Right kidney (tissue), 9 donors: ENCODE measurements at places on chromosomes 2 and 18.
A peak's percentile ranks its signal among the peaks of the same experiment; 100 is the strongest.

DNA sequence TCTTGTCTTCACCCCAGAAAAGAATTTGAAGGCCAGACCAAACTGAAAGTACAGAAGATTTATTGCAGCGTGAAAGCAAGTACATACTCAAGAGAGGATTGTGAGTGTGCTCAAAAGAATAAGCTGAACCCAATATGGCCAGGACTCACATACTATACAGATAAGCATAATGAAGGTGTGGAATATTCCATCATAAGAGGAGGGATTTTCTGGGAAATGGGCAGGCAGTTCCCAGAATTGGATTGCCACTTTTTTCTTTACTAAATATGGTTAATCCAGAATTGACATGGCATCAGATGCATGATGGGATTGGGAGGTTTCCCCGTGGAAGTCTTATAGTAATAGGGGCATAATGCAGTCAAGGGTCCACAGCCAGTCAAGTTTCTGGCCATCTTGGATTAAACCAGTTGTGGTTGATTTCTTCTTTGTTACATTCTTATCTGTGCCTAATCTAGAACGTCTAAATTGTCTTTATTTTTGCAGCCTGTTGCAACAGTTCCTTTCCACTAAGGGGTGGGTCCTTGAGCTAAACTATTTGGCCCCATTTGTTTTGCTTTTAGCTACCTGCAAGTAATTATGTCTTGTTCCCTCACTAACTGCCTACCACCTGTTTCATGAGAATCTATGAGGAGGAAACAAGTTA lies 9.0 kb downstream of the SP140L start:
- no peak for DNase-seq

- DNase-seq, result no peak
Observed at GRCh38 chr18:23693846-23694245, 4.6 kb downstream of the LAMA3 start.

DNA sequence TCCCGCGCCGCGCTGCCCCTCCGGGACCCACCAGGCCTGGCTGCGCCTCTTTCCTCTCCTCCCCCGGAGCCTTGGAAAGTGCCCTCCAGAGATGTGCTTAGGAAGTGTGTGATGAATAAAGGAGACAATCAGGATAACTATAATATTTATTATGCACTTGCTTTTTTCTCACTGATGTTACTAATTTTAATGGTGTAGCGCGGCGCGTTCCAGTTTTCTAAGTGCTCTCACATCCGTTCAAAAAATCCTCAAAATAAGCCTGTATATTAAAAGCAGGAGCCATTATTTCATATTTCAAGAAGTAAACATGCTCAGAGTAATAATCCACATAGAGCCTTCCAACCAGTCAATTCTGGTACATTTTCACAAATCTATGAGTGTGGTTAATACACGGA lies 941 bp upstream of the MPPE1 start:
- DNase-seq, result no peak

DNA sequence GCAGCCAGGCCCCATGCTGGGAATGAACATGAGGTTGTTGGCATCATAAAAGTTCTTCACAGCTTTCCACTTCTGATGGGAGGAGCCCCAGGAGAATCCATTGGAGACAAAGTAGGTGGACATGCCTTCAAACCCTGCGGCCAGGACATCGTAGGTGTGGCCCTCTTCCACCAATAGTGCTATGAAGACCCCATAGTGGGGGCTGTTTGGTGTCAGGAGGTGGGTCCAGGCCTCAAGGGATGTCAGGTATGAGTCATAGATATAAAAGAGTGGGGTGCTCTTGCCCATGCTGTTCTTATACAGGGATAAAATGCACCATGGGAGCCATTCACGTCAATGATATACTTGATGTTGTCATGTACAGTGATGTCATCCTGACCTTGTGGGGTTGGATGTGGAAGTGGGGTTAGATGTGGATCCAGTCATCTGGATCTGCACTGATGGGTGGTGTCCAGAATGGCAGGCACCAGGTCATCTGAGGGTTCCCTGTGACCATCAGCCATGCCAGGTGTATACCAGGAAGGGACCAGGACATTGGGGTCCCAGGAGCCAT lies 22.1 kb upstream of the MCM6 start:
- DNase-seq, result no peak

DNA sequence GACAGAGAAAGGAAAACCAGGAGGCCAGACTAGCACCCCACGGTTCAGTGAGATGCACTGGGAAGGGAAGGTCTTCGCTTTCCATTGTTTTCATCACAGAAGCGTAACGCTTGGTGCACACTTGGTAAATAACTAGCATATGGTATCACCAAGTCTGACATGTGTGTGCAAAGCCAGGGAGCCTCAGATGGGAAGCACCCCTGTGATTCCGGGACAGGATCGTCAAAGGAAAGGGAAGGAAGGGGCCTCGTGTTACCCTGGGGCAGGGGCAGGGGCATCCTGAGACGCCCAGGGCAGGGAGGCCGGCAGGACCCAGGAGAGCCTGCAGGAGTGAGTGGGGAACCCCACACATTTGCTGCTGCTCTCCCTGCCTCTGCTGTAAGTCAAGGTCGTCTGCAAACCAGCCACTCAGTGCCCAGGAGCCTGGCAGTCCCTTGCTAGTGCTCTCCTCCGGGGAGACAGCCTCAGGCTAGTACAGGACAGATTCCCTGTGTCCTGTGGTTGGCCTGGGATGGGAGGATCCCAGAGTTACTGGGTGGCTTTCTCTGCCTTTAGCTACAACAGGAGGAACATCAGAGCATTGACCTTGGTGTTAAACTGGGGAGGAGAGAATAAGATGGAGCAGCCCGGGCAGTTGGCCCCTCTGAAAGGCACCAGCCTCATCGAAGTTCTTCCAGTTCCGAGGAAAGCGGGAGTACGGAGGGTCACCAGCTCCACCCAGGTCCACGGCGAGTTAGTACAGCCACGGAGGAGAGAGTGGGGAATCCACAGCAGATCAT lies 192.5 kb downstream of the NDUFA10 start:
- DNase-seq, result no peak

DNA sequence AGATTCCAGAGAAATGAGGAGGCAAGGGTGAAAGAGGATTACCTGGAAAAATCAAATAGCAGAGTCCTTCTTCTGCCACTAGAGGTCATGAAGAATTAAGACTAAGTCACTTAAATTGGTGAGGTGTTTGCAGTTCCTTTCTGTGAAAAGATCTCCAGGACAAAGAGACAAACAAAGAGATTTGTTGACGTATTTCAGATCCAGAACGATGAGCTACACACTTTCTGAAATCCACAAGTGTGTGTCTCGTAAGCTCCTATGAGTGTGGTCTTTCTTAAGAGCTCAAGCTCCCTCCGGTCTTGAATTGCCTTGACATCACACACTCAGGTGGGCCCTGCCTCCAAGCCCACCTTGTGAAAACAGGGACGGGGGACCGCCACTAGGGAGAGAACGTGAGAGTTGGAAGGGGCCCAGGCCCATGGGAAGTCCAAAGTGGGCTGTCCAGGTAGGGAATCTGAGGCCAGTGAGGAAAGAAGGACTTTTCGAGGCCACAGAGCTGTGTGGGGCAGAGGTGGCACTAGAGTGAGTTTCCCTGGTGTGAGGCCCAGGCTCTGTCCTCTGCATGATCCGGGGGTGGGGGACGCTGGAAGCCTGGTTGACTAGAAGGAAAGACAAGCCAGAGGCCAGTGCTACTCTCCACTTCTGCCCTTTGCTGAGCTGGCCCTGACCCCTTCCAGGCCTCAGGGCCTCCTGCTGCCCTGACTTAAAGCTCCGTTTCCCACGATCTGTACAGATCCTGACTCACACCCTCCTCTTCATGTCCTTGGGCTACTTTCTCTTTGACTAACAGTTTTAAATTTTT lies 168.1 kb upstream of the NCK2 start:
- DNase-seq, result peak; percentile 61

GRCh38 chr2:119982506-119982905 lies 30.4 kb upstream of the EPB41L5 start:
- no peak for DNase-seq

- DNase-seq, result no peak
Observed at GRCh38 chr18:38250971-38251370, 685.4 kb upstream of the CELF4 start.

DNA sequence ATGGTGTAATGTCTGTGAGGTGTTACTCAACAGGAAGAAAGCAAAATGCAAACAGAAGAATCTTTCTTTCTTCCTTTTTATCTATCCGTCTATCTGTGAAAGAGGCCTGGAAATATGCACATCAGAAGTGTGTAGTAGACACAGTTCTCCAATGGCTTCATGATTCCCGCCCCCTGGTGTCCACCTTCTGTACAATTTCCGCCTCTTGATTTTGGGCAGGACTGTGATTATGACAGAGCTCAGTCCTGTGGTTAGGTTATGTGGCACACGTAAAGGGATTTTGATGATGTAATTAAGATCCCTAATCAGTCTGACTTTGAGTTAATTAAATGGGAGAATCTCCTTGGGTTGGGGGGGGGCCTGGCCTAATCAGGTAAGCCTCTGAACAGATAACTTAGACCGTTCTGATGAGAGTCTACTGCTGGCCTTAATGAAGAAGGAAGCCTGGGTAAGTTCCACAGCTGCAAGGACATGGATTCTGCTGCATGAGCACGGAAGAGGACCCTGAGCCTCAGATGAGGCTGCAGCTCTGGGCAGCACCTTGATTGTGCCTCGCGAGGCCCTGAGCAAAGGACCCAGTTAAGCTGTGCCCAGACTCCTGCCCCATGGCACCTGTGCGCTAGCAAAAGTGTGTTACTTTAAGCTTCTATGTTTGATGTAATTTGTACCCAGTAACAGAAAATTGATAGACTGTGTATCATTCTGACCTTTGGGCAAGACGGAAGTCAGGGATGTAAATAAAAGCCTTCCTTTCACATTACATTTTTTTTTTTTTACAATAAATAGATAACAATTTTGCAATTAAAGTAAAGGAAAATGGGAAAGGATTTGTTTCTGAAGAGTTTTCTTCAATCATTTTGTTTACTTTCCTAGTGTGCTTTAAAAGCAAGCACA lies 11.3 kb upstream of the KCNF1 start:
- DNase-seq, result no peak

DNA sequence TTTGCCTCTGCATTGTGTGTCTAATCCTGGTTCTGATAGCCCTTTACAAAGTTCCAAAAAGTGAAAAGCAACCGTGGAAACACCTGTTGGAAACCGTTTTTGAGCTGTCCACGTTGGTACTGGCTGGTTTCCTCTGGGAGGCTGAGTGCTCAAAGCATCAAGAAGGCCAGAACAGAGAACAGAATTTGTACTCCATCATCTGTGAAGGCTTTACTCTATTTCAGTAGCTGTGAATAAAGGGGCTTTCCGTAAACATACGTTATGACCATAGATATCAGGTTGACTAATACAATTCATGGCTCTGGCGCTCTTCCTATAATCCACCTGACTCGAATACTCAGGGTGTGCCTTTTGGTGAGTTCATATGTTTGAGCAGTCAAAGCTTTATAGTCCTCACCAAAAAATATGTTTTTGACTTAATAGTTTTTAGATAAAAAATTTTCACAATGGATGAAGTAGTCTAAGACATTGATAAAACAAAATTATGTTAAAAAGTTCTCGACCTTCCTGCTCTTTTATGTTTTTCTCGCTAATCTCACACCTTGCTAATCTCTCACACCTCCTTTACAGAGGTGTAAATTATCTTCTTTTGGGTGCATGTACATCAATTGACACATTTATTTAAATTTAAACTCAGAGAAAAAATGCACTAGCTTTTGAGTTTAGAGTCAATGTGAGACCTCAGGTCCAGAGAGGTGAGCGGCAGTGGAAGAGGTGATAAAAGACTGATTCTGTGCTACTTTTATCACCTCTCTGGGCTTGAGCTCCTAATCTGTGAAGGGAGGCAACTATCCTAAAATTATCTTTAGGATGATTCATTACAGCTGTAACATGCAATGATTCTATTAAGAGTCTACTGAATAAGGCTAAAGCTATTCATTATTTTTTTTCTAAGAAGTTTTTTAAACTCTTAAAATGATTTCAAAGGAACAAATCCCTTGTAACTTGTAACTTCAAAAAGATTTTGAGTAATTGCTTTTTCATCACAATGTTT lies 65.3 kb downstream of the CXCR4 start:
- DNase-seq, result no peak
